ENCODE measurements at places on chromosomes 3 and 15. TPM values are rescaled to one million over a fixed set of nuclear protein-coding genes. Genes with fewer than 3 reads are reported as not detected.
A peak's percentile ranks its signal among the peaks of the same experiment; 100 is the strongest.

DNA sequence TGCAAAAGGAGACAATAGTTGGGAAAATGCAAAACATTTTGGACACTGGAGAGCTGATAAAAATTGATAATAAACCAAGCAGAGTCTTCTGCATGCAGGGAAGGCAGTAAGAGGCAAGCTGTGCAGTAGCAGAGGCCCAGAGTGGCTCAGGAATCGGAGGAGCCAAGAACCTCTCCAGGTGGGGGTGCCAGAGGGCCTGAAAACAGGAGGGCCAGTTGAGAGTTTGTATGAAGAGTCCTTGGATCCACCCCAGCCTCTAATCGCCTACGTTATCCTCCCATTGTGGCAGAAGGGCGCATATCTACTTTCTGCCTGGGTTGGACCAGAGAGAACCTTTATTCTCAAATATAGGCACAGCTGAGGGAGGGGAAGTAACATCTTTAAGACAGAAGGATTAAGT is 48.9 kb upstream of the RBP1 start:
- H3K4me1 ChIP-seq, result no peaks in the 10 kb centered on the region
- DNase-seq, result no peak
- H3K4me3 ChIP-seq, result no peak overlapping the region
- H3K27me3 ChIP-seq, result peaks cover 3% of the 10 kb centered on the region

- H3K36me3 ChIP-seq, result peaks cover 1% of the 10 kb centered on the region
- H3K27me3 ChIP-seq, result no peaks in the 10 kb centered on the region
- DNase-seq, result no peak
Observed at GRCh38 chr3:191139736-191140135, 59.3 kb upstream of the OSTN start.

DNA sequence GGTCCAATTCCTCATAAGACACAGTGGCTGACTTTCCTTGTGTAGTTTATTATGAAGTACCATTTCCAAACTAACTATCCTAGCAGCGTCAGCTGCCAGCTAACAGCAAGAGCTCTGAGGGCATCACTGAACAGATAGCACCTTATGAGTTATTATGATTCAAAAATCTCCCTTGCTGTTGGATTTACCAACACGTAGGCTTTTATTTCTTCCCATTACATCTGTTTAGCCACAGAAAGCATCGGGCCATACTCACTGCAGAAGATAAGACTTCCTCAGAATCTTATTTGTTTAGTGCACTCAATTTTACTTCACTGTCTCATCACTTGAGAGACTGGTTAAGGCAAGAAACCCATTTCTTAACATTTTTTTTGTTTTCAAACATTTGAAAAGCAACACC is 16.2 kb downstream of the CLDN1 start:
- DNase-seq, result no peak
- H3K36me3 ChIP-seq, result peaks cover 11% of the 10 kb centered on the region
- H3K27me3 ChIP-seq, result no peaks in the 10 kb centered on the region
- peaks cover 40% of the 10 kb centered on the region for H3K4me1 ChIP-seq

GRCh38 chr15:78603467-78603866 is 17.3 kb downstream of the CHRNA3 start:
- DNase-seq, result no peak
- H3K27me3 ChIP-seq, result peaks cover 5% of the 10 kb centered on the region
- no peaks in the 10 kb centered on the region for H3K4me1 ChIP-seq
- H3K27ac ChIP-seq, result no peak overlapping the region
- H3K4me3 ChIP-seq, result no peak overlapping the region

DNA sequence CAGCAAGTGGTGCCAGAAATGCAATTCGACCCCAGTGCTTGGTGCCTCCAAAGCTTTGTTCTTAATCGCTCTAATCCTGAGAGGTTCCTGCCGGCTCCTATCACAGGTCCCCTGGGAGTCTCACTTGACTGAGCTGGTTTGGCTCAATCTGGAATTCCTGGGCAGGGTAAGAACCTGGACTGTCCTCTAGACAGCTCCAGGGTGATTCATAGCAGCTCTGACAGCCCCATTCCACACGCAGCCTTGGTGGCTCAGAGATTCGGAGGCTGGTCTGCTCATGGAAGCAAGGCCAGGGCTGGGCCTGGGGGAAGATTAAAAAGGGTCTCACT is 37.9 kb downstream of the MYO5C start:
- H3K27me3 ChIP-seq, result no peaks in the 10 kb centered on the region
- H3K36me3 ChIP-seq, result peaks cover 22% of the 10 kb centered on the region
- no peak overlapping the region for H3K4me3 ChIP-seq
- H3K4me1 ChIP-seq, result peaks cover 24% of the 10 kb centered on the region
- no peak for DNase-seq
- no peak overlapping the region for H3K27ac ChIP-seq

DNA sequence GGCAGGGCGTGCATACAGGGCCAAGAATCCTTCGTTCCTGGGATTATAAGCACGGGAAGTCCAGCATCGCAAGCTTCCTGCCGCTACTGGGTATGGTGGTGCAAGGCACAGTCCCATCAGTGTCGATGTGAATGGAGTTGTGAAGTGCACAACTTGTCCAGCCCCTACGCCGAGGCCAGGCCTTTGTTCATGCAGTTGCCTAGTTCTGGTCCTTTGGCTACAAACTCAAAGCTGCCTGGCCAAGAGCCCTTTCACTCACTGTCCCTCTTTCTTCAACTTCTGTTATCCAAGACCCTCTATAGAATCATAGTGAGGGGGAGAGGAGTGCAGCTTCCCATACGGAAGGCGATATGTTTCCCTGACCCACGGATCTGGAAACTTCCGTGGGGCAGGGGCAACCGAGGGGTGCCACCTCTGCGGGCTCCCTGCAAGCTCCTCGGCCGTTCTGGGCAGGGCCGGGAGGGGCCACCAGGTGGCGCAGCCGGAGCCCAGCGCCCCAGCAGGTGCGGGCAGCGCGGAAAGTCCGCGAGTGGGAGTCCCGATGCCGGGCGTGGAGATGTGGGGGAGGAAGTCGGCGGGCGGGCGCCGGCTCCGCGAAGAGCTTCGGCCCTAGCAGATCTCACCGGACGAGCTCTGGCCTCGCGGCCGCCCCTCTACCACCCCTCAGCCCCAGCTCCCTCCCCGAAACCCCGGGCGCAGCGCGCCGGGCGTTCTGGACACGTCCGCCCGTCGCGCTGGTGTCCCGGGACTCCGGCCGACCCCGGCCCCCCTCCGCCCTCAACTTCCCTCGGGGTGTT is 693 bp downstream of the RASGRP1 start:
- peaks cover 2% of the 10 kb centered on the region for H3K4me1 ChIP-seq
- peak; percentile 75 for DNase-seq
- H3K27me3 ChIP-seq, result peaks cover 63% of the 10 kb centered on the region
- H3K27ac ChIP-seq, result no peak overlapping the region

- DNase-seq, result no peak
- H3K4me3 ChIP-seq, result no peak overlapping the region
- H3K27ac ChIP-seq, result peak overlapping the region; percentile 88
- no peaks in the 10 kb centered on the region for H3K27me3 ChIP-seq
- no peaks in the 10 kb centered on the region for H3K4me1 ChIP-seq
Observed at GRCh38 chr3:9976721-9977709, 9.6 kb downstream of the EMC3 start.

DNA sequence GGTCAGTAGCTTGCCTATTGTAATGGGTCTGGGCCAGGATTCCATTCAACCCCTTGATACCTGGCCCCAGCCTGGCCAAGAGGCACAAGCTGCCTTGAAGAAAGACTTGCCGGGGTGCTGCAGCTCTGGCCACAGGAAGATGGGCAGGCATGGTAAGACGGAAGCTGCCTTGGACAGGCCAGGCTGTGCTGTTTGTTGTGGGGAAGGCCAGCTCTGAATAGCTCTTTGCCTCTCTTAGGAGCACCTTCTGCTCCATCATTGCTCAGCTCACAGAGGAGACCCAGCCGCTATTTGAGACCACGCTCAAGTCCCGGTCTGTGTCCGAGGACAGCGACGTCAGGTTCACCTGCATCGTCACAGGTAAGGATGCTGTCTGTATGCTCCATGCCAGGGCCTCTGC is 10.1 kb downstream of the ALPK3 start:
- H3K4me1 ChIP-seq, result peaks cover 8% of the 10 kb centered on the region
- H3K27me3 ChIP-seq, result no peaks in the 10 kb centered on the region
- no peak overlapping the region for H3K27ac ChIP-seq
- no peak overlapping the region for H3K4me3 ChIP-seq
- H3K36me3 ChIP-seq, result peaks cover 23% of the 10 kb centered on the region

DNA sequence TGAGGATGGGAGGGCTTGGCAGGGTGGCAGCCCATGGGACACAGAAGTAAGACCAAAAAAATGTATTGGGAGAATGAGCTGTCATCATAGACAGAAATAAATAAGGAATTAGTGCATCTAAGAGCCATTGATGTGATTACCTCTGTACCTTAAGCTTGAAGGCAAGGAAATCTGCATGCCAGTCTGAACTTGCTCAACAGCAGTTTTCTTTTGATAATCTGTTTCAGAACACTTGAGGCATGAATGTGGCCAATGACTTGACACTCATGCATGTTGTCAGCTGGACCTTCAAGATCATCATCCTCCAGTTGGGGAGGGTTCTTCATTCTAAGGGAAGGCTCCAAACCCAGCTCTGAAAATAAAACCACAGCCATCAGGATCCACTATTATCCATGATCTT is 148.5 kb downstream of the DCLK3 start:
- DNase-seq, result no peak
- no peak overlapping the region for H3K4me3 ChIP-seq
- H3K27me3 ChIP-seq, result peaks cover 13% of the 10 kb centered on the region
- H3K36me3 ChIP-seq, result no peaks in the 10 kb centered on the region

- H3K36me3 ChIP-seq, result no peaks in the 10 kb centered on the region
- no peak for DNase-seq
- peak overlapping the region; percentile 39 for H3K27ac ChIP-seq
- no peaks in the 10 kb centered on the region for H3K4me1 ChIP-seq
- H3K27me3 ChIP-seq, result peaks cover 3% of the 10 kb centered on the region
- no peak overlapping the region for H3K4me3 ChIP-seq
Observed at GRCh38 chr3:51887620-51888019, 12.2 kb upstream of the IQCF5 start.

DNA sequence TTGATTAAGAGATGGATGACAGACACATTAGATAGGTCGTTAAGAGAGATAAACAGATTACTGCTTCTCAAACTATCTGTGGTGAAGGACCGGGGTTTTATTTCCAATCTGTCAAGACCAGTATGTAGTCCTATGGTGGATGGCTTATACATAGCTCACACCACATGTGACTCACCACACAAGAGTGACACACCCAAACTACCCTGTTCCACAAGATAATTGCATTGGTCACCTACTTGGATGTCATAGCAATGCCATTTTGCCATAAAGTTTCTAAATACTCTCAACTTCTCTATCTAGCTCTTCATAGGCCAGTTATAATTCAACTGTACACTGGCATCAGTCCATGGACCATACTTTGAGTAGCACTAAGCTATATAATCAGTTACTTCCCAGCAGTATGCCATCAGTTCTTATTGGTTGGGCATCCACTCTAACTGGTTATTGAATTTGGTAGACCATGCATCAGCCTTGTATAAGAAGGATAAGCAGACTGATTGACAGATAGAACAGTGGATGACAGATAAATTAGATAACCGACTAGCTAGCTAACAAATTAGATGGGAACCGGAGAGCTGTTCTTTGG is 11.6 kb downstream of the WWTR1 start:
- peaks cover 17% of the 10 kb centered on the region for H3K4me1 ChIP-seq
- no peak overlapping the region for H3K4me3 ChIP-seq
- DNase-seq, result no peak
- H3K36me3 ChIP-seq, result peaks cover 18% of the 10 kb centered on the region

- DNase-seq, result no peak
- no peak overlapping the region for H3K27ac ChIP-seq
- peaks cover 3% of the 10 kb centered on the region for H3K4me1 ChIP-seq
- no peaks in the 10 kb centered on the region for H3K27me3 ChIP-seq
Observed at GRCh38 chr3:160343132-160343531, 55.9 kb downstream of the IFT80 start.

GRCh38 chr15:30671309-30671708 is 45.4 kb downstream of the ARHGAP11B start:
- DNase-seq, result no peak
- no peaks in the 10 kb centered on the region for H3K4me1 ChIP-seq
- H3K4me3 ChIP-seq, result no peak overlapping the region
- peaks cover 8% of the 10 kb centered on the region for H3K36me3 ChIP-seq
- no peaks in the 10 kb centered on the region for H3K27me3 ChIP-seq

DNA sequence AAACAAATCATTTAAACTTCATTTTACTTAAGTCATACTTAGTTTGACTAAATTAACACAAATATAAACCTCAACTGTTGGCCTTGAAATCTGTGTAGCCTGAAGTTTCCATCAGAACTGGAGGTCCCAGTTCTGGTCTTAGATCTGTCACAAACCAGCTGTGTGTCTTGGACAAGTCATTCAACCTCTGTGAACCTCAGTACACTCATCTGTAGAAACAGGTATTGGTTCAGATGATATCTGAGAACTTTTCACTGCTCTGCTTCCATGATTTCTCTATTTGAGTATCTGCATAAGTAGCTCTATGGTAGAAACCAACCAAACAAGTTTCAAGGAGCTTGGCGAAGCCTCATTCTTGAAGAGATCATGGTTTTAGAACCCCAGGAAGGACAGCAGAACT is 60.4 kb upstream of the SLC2A2 start:
- no peak overlapping the region for H3K4me3 ChIP-seq
- H3K27ac ChIP-seq, result no peak overlapping the region
- H3K36me3 ChIP-seq, result peaks cover 5% of the 10 kb centered on the region

- peaks cover 6% of the 10 kb centered on the region for H3K4me1 ChIP-seq
- DNase-seq, result no peak
- H3K4me3 ChIP-seq, result no peak overlapping the region
- H3K27ac ChIP-seq, result no peak overlapping the region
Observed at GRCh38 chr15:94198633-94199032, 32.7 kb upstream of the MCTP2 start.

DNA sequence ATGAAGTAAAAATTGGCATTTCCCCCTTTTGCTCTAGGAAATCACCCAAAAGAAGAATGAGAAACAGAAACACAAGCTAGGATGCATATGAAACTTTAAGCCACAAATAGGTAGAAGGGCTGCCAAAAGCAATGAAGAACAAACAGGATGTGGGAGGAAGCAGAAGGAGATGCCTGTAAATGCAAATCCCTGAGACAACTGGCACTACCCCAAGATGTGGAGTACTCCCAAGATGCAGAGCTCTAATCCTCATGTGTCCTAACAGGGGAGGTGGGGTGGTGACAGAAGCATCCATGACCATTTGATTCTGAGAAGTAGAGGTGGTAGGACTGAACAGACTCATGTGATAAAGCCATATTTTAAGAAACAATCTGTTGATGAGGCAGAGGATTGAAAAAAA is 31.9 kb upstream of the ZNF280D start:
- DNase-seq, result no peak
- peaks cover 7% of the 10 kb centered on the region for H3K4me1 ChIP-seq
- H3K27ac ChIP-seq, result no peak overlapping the region
- no peaks in the 10 kb centered on the region for H3K27me3 ChIP-seq

Gene KCNAB1
- total RNA-seq, result 1.8 TPM

Gene IL17RE
- total RNA-seq, result 4.9 TPM

Data from progenitor cell of endocrine pancreas (in vitro differentiated cells).